Adrenal gland (tissue), 19 donors: ENCODE measurements at places on chromosomes 1 and 21. TPM values are rescaled to one million over a fixed set of nuclear protein-coding genes. Genes with fewer than 3 reads are reported as not detected.
A peak's percentile ranks its signal among the peaks of the same experiment; 100 is the strongest.

USH2A gene
- 0.11 TPM for total RNA-seq

FCMR gene
- total RNA-seq, result 1.7 TPM

TMEM240 gene
- 5.4 TPM for total RNA-seq

CHI3L1 gene
- 0.11 TPM for total RNA-seq

KCNE2 gene
- not detected for total RNA-seq

WNT3A gene
- not detected for total RNA-seq

KLHL17 gene
- 8.4 TPM for total RNA-seq

KCNN3 gene
- 0.65 TPM for total RNA-seq

OR14K1 gene
- total RNA-seq, result not detected

- H3K27ac ChIP-seq, result peak overlapping the region; percentile 81
- no peak overlapping the region for H3K4me3 ChIP-seq
- H3K36me3 ChIP-seq, result peaks cover 16% of the 10 kb centered on the region
- DNase-seq, result no peak
- H3K4me1 ChIP-seq, result peaks cover 30% of the 10 kb centered on the region
Observed at GRCh38 chr1:155250246-155250632, 5.0 kb downstream of the ENTREP3 start.

GRCh38 chr1:29577512-29577911 is 341.2 kb downstream of the PTPRU start:
- DNase-seq, result no peak
- no peaks in the 10 kb centered on the region for H3K36me3 ChIP-seq
- no peak overlapping the region for H3K4me3 ChIP-seq
- no peaks in the 10 kb centered on the region for H3K27me3 ChIP-seq
- no peak overlapping the region for H3K27ac ChIP-seq

DNA sequence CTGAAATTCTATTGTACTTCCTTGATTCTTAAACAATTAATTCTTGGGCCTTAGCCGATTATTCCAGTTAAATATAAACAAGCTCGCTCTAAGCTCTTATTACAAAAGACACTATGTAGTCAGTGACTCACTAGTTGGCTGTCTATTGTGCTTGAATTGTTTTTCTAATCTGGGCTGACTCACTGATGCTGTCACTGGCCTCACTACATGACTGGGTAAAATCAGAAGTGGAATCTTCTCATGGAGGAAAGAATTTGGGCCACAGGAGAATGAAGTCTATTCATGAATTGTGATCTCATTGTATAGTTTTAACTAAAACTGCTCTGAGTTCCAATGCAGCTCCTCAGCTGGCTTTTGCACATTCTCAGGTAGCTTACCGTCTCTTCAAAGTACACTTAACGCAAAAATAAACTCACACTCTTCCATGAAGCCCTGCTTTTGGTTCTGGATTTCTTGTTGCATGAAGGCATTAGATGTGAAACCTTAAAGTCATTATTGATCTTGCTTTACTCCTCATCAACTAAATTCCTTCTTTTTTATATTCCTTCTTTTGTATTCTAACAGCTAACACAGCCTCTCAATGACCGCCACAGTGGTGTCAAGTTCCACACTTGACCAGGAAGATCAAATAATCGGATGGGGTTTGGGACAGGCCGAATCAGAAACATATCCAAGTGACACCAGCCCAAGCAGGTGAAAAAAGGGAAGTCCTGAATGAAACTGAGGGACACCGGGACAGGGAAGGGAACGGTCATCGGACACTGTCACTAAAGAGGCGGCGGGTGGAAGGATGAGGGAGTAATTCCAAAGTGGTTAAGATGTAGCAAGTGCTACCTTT is 80.9 kb upstream of the LBR start:
- no peaks in the 10 kb centered on the region for H3K4me1 ChIP-seq
- H3K27me3 ChIP-seq, result no peaks in the 10 kb centered on the region
- H3K36me3 ChIP-seq, result no peaks in the 10 kb centered on the region
- H3K27ac ChIP-seq, result peak overlapping the region; percentile 81

GRCh38 chr1:51878308-51878615 is 265 bp downstream of the NRDC start:
- H3K27ac ChIP-seq, result peak overlapping the region; percentile 99
- H3K4me1 ChIP-seq, result peaks cover 32% of the 10 kb centered on the region
- DNase-seq, result no peak
- H3K27me3 ChIP-seq, result no peaks in the 10 kb centered on the region
- no peaks in the 10 kb centered on the region for H3K36me3 ChIP-seq

- no peak for DNase-seq
- H3K36me3 ChIP-seq, result no peaks in the 10 kb centered on the region
- no peak overlapping the region for H3K4me3 ChIP-seq
- no peak overlapping the region for H3K27ac ChIP-seq
Observed at GRCh38 chr1:147725685-147726084, 34.7 kb downstream of the GJA5 start.

- peak overlapping the region; percentile 65 for H3K4me3 ChIP-seq
- no peaks in the 10 kb centered on the region for H3K36me3 ChIP-seq
- no peak for DNase-seq
- peak overlapping the region; percentile 45 for H3K27ac ChIP-seq
Observed at GRCh38 chr1:174990382-174990999, 9.3 kb upstream of the CACYBP start.

- no peaks in the 10 kb centered on the region for H3K36me3 ChIP-seq
- no peak overlapping the region for H3K27ac ChIP-seq
- no peaks in the 10 kb centered on the region for H3K4me1 ChIP-seq
- H3K4me3 ChIP-seq, result no peak overlapping the region
Observed at GRCh38 chr21:14273736-14274538, 58.0 kb downstream of the RBM11 start.

DNA sequence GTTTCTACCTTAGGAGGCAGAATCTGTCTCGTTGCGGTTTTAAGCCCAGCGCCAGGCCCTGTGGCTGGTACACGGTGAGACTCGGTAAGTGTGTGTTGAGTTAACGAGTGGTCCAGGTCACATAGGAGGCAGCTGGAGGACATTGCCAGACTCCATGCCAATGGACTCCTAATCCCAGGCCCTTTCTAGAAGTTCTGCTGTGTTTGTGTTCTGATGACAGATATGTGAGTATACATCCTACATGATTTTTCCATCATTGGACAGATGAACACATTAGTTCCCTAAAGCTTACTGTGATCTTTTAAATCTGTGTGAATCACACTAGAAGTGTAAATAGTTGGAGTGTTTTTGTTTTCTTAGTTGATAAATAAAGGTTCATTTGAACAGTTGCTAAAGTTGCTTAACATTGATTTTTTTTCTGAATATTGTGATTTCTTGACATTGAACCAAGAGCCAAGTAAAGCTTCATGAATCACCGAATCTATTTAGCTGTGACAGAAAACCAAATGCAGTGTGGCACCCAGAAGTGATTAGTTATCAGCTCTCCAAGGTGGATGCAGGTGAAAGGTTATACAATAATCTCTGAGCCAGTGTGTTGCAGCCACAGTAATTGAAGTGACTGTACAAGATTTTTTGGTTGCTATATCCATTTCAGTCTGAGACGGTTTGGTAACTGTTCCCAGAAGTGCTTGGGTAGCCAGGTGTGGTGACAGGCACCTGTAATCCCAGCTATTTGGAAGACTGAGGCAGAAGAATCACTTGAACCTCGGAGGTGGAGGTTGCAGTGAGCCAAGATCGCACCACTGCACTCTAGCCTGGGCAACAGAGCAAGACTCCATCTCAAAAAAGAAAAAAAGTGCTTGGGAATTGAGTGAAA is 46.3 kb downstream of the DOP1B start:
- H3K4me1 ChIP-seq, result no peaks in the 10 kb centered on the region
- DNase-seq, result no peak
- H3K27ac ChIP-seq, result no peak overlapping the region
- no peak overlapping the region for H3K4me3 ChIP-seq

GRCh38 chr1:47624531-47624930 is 186.7 kb downstream of the FOXD2 start:
- H3K27ac ChIP-seq, result no peak overlapping the region
- H3K36me3 ChIP-seq, result no peaks in the 10 kb centered on the region
- no peaks in the 10 kb centered on the region for H3K4me1 ChIP-seq
- H3K27me3 ChIP-seq, result no peaks in the 10 kb centered on the region
- no peak overlapping the region for H3K4me3 ChIP-seq

- peaks cover 27% of the 10 kb centered on the region for H3K4me1 ChIP-seq
- peak overlapping the region; percentile 87 for H3K27ac ChIP-seq
- H3K36me3 ChIP-seq, result no peaks in the 10 kb centered on the region
- no peak overlapping the region for H3K4me3 ChIP-seq
- no peaks in the 10 kb centered on the region for H3K27me3 ChIP-seq
- peak; percentile 63 for DNase-seq
Observed at GRCh38 chr1:153608742-153609584, 4.0 kb downstream of the S100A16 start.

- H3K27ac ChIP-seq, result peak overlapping the region; percentile 46
- no peaks in the 10 kb centered on the region for H3K27me3 ChIP-seq
- H3K4me1 ChIP-seq, result peaks cover 24% of the 10 kb centered on the region
- DNase-seq, result peak; percentile 40
Observed at GRCh38 chr1:154157520-154158306, 2.8 kb upstream of the NUP210L start.

GRCh38 chr1:216502528-216503162 is 79.4 kb upstream of the USH2A start:
- H3K27ac ChIP-seq, result no peak overlapping the region
- no peaks in the 10 kb centered on the region for H3K27me3 ChIP-seq
- no peaks in the 10 kb centered on the region for H3K36me3 ChIP-seq
- no peaks in the 10 kb centered on the region for H3K4me1 ChIP-seq
- DNase-seq, result no peak

DNA sequence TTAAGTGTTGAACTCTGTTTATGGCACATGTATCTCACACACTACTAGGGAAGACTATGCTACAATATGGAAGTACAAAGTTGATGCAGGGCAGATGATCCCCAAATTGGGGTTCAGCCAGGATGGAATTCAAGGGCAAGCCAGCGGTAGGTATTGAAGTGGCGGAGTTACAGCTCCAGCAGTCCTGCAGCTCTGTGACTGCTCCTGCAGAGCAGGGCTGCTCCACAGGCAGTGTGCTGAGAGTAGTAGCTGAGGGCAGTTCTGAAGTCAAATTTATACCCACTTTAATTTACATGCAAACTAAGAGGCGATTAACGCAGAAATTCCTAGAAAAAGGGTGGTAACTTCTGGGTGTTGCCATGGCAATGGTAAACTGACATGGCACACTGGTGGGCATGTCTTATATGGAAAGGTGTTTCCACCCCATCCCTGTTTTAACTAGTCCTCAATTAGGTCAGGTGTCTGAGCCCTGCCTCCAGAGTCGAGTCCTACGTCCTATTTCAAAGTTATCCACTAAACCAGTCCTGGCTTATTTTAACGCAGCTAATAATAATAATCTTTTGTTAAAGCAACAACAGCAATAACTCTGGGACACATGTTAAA is 20.6 kb upstream of the CENPF start:
- H3K4me3 ChIP-seq, result no peak overlapping the region
- DNase-seq, result no peak
- H3K27me3 ChIP-seq, result no peaks in the 10 kb centered on the region
- H3K27ac ChIP-seq, result no peak overlapping the region
- no peaks in the 10 kb centered on the region for H3K36me3 ChIP-seq

DNA sequence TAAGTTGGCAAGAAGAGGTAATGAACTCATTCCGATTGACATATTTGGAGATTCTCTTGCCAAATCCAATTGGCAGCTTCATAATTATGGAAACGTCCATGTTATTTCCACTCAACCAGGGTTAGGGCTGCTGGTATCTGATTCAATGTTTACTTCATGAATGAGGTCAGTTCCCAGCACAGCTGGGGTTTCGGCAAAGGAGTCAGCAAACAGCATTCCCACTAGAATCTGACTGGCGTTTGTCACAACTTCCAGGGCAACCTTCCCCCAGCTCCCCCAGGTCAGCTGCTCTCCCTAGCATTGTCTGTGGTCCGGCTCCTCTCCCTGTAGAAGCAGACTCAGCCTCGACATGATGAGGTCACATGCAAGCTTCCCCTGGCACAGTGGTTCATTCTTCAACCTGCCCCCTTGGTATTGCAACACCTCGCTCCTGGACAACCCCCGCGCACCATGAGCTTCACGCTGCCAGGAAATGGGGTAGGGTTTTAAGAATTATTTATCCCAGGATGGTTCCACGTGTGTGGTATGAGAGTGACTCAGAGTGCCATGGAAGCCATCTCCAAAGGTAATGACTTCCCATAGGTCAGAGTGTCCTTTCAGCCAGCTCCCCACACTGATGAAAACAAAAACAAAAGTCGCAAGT is 100.7 kb upstream of the SLC25A33 start:
- no peaks in the 10 kb centered on the region for H3K27me3 ChIP-seq
- no peak overlapping the region for H3K4me3 ChIP-seq
- H3K27ac ChIP-seq, result no peak overlapping the region
- H3K4me1 ChIP-seq, result peaks cover 6% of the 10 kb centered on the region

DNA sequence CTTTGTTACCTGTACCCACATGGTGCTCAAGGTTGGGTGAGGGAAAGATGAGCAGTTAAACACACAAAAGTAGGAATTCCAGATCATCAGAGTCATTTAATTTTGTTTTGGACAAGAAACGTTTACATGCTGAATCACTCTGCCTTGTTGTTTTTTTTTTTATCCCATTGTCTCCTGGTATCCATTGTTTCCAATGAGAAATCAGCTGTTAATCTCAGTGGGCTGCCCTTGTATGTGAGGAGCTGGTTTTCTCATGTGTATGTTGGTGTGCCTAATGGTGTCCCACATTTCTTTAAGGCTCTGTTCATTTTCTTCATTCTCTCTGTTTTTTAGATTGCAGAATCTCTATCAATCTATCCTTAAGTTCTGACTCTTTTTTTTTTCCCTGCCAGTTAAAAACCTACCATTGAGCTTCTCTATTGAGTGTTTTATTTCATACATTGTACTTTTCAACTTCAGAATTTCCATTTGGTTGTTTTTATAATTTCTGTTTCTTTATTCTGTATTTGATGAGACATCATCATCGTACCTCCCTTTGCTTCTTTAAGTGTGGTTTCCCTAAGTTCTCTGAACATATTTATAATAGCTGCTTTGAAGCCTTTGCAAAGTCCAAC is 8.8 kb upstream of the OBSCN start:
- no peaks in the 10 kb centered on the region for H3K4me1 ChIP-seq
- no peak overlapping the region for H3K27ac ChIP-seq
- H3K27me3 ChIP-seq, result no peaks in the 10 kb centered on the region
- no peaks in the 10 kb centered on the region for H3K36me3 ChIP-seq

GRCh38 chr1:1282998-1283397 is 2.8 kb downstream of the SCNN1D start:
- no peak overlapping the region for H3K27ac ChIP-seq
- no peak for DNase-seq
- no peak overlapping the region for H3K4me3 ChIP-seq
- H3K4me1 ChIP-seq, result peaks cover 16% of the 10 kb centered on the region

GRCh38 chr1:243855616-243856318 is 5.7 kb upstream of the AKT3 start:
- H3K4me1 ChIP-seq, result peaks cover 9% of the 10 kb centered on the region
- no peak for DNase-seq
- no peak overlapping the region for H3K4me3 ChIP-seq

- no peaks in the 10 kb centered on the region for H3K36me3 ChIP-seq
- no peaks in the 10 kb centered on the region for H3K27me3 ChIP-seq
- no peaks in the 10 kb centered on the region for H3K4me1 ChIP-seq
- H3K27ac ChIP-seq, result no peak overlapping the region
- no peak overlapping the region for H3K4me3 ChIP-seq
- DNase-seq, result peak; percentile 62
Observed at GRCh38 chr1:206012086-206012859, 9.1 kb upstream of the RAB7B start.

GRCh38 chr1:225447650-225448089 is 19.8 kb upstream of the LBR start:
- H3K4me1 ChIP-seq, result peaks cover 31% of the 10 kb centered on the region
- H3K4me3 ChIP-seq, result no peak overlapping the region
- DNase-seq, result no peak
- no peak overlapping the region for H3K27ac ChIP-seq
- no peaks in the 10 kb centered on the region for H3K36me3 ChIP-seq

- no peaks in the 10 kb centered on the region for H3K4me1 ChIP-seq
- H3K4me3 ChIP-seq, result no peak overlapping the region
- H3K27me3 ChIP-seq, result no peaks in the 10 kb centered on the region
- H3K36me3 ChIP-seq, result no peaks in the 10 kb centered on the region
- DNase-seq, result no peak
Observed at GRCh38 chr1:230248889-230249270, 177.3 kb downstream of the PGBD5 start.
